ENCODE measurements at places on chromosomes 2 and 18.
A peak's percentile ranks its signal among the peaks of the same experiment; 100 is the strongest.

GRCh38 chr18:48797841-48798255, 152.9 kb downstream of the SMAD7 start:
- peak; percentile 49 for DNase-seq

DNA sequence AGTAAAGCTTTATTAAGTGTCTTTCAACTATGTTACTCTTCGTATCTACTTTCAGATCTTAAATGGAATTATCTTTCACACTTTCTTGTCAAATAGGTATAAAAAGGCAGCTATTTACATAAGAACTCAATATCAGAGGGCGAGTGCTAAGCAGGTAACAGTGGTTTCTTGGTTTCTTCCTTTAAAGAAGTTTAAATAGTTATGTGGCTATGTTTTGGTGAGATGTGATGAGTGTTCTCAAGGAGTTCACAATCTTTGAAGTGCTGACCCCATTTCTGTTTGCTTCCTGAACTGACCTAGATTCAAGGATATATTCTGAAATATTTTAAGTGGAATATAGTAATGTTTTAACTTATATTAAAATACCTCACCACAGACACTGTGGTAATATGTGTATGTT, 161.9 kb downstream of the DPP4 start:
- no peak for DNase-seq

DNA sequence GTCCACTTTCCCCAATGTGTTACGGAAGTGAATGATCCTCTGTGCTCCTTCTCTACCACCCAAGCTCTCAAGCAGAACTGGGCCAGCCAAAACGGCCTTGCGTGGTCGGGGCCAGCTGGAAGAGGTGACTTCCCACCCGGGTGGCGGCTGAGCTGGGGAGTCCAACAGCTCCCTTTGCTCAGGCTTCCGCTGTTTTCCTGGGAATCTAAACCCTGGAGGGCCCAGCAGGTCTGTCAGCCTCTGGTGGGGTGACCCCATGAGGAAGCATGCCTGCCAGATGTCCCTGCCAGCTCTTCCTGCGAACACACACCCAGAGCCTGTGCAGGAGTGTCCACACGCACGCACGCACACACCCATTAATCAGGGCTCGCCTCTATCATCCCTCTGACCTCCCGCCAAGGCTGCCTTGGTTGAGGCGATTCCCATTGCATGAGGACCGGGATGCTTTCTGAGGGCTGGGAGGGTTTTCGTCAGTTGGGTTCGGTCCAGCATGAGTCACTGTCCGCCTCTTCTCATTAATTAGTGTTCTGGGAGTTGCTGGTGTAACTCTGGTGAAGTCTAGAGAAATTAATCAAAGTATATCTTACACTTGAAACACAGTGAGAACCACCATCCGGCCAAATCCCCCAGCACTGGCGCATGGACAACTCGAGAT, 90.6 kb downstream of the TWIST2 start:
- DNase-seq: no peak

DNA sequence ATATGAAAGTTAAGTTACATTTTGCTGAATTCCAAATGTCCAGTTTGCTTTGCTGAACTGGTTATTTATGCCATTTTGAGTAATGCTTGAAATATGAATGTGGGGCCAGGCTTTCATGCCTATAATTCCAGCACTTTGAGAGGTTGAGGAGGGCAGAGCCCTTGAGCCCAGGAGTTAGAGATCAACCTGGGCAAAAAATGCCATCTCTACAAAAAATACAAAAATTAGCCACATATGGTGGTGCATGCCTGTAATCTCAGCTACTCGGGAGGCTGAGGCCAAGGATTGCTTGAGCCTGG, 101.2 kb upstream of the ITGA6 start:
- DNase-seq: no peak

DNA sequence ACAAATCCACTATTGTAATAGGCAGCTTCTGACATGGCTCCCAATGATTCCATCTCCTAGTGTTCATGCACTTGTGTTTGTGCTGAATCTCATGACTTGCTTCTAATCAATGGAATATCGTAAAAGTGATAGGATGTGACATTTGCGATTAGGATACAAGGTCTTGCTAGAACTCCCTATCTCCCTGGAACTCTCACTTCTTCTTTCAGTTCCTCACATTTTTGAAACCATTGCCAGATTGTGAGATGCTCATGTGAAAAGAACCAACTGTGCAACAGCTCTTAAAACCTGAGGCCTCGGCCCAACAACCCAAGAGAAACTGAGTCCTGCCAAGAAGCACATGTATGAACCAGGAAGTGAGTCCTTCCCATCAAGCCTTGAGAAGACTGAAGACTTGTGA, 226.9 kb upstream of the DTNA start:
- DNase-seq: no peak

DNA sequence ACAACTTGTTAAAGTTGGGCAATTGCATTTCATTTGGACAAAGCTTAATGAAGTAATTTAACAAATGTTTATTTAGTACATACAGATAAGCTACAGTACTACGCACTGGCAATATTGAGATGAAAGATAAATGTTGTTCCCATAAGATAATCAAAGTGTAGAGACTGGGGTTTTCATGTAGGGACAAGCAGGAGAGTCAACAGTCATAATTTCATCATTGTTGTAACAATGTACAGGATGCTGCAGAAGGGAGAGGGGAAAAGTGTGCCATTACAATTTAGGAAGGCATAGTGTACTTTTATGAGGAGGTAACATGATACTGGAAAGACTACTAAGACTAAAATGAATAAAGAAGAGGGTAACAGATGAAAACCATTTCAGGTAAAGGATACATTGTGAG, 441.6 kb downstream of the ERBB4 start:
- no peak for DNase-seq

GRCh38 chr2:108182489-108182888, 57.3 kb upstream of the SULT1C3 start:
- DNase-seq: peak; percentile 17

- no peak for DNase-seq
Observed at GRCh38 chr2:239224955-239225354, 175.9 kb downstream of the HDAC4 start.

Data from WERI-Rb-1 (cell line).